ENCODE measurements at places on chromosomes 2 and 18.

DNA sequence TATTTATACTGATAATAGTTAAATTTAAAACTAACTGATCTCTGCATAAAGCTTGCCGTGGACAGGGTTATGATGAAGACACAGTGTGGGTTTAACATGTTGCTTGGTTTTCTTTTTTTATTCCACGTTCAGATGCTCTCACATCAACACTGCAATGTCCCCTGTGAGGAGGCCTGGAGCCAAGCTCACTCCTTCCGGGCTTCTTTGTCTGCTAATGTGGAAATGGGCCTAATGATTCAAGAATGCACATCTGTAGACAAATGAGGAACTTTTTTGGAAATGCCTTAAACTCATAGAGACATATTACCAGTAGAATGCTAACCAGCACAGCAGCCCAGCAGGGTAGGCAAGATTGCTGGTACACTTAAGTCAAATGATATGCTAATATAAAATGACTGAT is 208.0 kb downstream of the GALR1 start:
- no peak for DNase-seq

DNA sequence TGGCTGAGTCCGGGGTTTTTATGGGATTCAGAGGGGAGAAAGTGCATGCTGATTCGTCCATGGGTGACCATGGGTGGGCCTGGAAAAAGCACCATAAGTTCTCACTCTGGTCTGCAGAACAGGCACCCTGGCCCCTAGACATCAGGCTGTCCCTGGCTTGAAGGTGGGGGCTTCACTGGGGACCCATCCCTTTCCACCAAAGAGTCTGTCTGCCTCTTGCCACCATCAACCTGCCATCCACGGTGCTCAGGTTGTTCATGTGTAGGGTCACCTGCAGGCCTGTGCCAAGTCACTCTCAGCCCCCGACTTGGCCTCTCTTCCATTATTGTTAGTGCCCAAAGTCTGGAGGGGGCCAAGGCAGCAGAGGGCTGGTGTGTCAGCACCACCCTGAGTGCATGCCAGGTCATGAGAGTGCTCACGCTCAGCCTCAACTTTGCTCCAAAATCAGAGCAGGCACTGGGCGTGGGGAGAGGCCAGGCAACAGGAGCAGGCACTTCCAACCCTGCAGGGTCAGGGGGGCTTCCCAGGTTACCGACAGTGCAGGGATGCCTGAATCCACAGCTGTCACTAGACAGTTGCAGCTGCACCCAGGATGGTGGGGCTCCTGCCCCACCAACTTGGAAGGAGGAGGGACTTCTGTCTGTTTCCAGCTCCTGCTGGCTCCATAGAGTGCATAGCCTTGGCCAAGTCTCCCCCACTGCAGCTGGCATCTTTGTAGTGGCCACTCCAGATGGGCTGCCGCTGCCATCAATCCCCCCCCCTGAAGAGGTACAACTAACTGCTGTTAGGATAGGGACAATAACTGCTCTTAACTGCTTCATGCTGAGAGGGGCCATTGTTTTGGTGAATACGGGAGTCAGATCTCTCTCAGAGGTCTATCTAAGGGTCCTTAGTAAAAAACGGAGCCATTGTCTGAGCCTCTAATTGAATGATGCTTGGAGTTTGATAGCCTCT is 209.3 kb downstream of the AKAIN1 start:
- no peak for DNase-seq

GRCh38 chr18:364256-364826 is 96.5 kb upstream of the THOC1 start:
- no peak for DNase-seq

DNA sequence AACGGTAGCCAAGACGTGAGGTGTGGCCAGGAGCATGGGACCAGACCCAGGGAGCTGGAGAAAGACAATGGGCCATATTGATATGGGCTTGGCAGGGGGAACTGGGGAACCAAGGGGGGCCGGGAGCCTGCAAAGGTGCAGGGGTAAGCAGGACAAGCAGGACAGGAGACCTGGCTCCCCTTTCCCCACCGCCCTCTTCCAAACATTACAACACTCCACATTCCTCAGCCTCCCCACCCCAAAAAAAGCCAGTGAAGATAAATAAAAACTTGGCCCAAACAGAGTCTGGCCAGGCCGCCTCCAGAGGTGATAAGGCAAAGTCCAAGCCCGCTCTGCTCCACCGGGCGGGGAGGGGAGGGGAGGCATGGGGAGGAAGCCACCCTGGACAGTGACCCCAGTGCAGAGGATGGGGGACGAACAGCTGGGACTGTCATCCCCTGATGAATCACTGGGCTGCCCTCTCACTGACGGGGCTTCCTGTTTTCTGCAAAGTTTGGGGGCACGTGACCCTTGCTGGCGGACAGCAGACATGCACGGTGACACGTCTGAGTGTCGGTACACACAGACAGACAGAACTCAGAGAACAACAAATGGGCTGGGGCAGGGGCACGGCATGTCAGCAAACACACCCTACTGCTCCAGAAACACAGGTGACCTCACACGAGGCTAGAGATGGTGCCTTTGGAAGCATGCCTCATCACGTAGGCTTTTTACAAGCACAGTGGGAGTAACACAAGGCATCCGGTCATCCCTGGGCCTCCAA is 100.2 kb downstream of the TNS1 start:
- peak; percentile 55 for DNase-seq

DNA sequence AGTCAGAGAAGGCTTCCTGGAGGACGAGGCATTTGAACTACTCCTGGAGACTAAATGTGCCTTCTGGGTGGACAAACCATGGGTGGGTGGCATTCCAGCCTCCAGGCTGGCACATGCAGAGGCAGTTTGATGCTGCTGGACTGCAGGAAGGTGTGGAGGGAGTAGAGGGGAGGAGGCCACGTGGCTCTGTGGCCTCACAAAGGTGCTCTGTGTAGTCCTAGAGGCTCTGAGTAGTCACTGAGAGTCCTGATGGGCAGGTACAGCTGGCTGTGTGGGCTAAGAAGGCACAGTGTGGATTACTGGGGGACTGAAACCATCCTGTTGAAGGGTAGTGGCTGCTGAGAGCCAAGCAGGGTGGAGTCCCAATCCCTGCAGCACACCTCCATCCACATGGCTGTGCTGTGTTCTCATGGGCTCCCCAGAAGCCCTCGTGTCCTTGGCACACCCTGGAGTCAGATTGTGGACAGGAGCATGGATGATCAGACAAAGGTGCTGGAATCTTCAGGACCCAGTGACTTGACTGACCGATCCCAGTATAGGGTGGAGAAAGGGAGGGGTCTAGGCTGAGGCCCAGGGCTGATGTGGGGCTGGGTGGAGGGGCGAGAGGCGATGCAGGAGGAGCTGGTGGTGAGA is 87.4 kb upstream of the HS6ST1 start:
- DNase-seq: no peak

DNA sequence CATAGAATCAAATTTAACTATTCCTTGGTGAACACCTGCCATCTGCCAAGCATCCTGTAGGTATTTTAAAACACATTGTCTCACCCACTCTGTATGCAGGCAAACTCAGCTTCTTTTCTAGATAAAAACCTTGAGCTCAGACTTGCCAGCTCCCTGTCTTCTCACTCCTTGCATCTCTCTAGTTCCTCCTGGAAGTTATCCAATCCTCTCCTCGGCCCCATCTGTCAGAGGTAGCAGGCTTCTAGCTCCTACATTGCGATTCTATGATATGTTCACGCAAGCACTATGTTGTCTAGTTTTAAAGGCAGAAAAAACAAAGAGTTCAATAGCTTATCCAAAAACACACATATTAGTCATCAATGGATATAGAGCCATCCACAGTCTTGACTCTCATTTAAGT is 67.0 kb upstream of the APCDD1 start:
- DNase-seq: no peak

Data from muscle of arm (tissue), 14 donors.